ENCODE measurements at places on chromosomes 1 and 21.
A peak's percentile ranks its signal among the peaks of the same experiment; 100 is the strongest.

GRCh38 chr1:168693872-168694238 lies 35.2 kb downstream of the DPT start:
- DNase-seq: no peak

- no peak for DNase-seq
These were observed 202.6 kb downstream of the NFIA start for GRCh38 chr1:61284936-61285335.

GRCh38 chr1:116409751-116410191 lies 36.7 kb downstream of the ATP1A1 start:
- DNase-seq: no peak

GRCh38 chr21:33767236-33767635 lies 124.9 kb downstream of the ITSN1 start:
- no peak for DNase-seq

GRCh38 chr1:5910666-5911065 lies 81.6 kb downstream of the NPHP4 start:
- no peak for DNase-seq

- DNase-seq: peak; percentile 37
These were observed 39.3 kb upstream of the ZBTB18 start for GRCh38 chr1:244011786-244012185.

DNA sequence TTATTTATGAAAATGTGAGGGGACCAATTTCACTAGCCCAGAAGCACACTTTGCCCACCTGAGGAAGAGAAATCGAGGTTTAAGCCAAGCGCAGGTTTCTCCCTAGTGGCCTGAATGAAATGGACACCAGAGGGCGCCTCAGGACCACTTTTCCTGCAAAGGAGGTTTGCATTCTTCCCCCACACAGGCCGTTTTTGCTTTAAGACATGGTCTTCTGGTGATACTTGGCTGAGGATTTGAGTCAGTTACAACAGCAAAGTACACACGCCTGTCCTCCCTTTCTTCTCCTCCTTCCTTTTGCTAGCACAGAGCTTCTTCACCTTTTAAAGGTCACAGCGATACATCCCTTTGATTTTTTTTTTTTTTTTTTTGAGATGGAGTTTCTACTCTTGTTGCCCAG lies 5.4 kb downstream of the PLA2G2E start:
- peak; percentile 85 for DNase-seq

DNA sequence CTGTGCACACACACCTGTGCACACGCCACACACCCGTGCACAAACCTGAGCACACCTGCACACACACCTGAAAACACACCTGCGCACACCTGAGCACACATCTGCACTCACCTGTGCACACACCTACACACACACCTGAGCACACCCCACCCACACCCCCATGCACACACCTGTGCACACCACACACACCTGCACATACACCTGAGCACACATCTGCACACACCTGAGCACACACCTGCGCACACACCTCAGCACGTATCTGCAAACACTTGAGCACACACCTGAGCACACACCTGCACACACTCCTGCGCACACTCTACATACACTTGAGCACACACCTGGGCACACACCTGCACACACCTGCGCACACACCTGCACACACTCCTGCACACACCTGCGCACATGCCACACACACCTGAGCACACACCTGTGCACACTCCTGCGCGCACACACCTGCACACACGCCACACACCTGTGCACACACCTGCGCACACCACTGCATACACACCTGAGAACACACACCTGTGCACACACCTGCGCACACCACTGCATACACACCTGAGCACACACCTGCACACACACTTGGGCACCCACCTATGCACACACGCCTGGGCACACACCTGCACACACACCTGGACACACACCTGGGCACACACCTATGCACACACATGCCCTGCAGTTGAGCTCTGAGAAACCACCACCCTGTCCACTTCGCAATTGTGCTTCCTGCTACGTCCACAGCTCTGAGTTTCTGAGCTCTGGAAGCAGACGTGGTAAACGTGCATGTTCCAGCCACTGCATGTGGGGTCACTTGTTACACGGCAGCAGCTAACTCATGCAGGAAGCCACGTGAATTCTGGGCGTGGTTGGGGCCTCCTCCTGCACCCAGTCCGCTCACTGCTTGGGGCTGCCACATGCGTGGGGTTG lies 8.0 kb upstream of the C1orf159 start:
- no peak for DNase-seq

GRCh38 chr1:59738152-59738551 lies 76.6 kb upstream of the HOOK1 start:
- no peak for DNase-seq

- no peak for DNase-seq
These were observed 463.3 kb downstream of the DPYD start for GRCh38 chr1:97457446-97458089.

- DNase-seq: peak; percentile 22
These were observed 110.9 kb downstream of the KCNN3 start for GRCh38 chr1:154759196-154759595.

GRCh38 chr1:117605164-117605773 lies 579 bp upstream of the TENT5C start:
- peak; percentile 67 for DNase-seq

- no peak for DNase-seq
These were observed 3.1 kb upstream of the LMNA start for GRCh38 chr1:156111355-156111962.

- DNase-seq: no peak
These were observed 21.5 kb downstream of the ABCB10 start for GRCh38 chr1:229536982-229537381.

GRCh38 chr1:31771891-31772668 lies 7.9 kb upstream of the ADGRB2 start:
- DNase-seq: peak; percentile 83

Measured in islet precursor cell (in vitro differentiated cells).